Effector CD4-positive, alpha-beta T cell (primary cell): ENCODE measurements at places on chromosomes 2 and 18.

GRCh38 chr2:127014630-127015029 lies 92.3 kb downstream of the BIN1 start:
- no peak for DNase-seq

DNA sequence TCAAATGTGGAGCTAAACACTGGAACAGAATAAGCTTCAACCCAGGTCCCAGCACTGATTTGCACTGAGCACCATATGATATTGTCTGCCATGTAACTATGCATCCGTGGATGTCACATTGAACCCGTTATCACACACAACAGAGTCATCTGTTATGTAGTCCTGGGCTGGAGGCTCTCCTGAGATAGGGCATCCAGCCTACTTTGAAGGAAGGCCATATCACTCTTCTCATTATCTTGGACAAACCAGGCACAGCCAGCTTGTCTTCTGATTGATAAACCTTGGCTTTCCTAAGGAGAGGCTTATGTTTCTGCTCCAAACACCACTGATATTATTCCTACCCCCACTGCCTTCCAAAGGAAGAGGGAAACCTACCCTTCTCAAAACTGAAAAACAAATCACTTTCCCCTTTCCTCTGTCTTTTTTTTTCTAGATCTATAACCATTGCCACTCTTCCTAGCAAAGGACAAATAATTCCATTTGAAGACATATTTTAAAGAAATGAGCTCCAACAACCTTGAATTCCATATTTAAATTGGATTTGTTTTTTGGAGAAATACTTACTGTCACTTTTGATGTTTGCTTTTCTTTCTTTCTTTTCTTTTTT lies 16.4 kb downstream of the RSAD2 start:
- no peak for DNase-seq

- DNase-seq, result no peak
Measured at GRCh38 chr2:226601881-226602662, 197.5 kb downstream of the IRS1 start.

GRCh38 chr2:240305369-240305962 lies 130.0 kb upstream of the GPC1 start:
- DNase-seq, result no peak

DNA sequence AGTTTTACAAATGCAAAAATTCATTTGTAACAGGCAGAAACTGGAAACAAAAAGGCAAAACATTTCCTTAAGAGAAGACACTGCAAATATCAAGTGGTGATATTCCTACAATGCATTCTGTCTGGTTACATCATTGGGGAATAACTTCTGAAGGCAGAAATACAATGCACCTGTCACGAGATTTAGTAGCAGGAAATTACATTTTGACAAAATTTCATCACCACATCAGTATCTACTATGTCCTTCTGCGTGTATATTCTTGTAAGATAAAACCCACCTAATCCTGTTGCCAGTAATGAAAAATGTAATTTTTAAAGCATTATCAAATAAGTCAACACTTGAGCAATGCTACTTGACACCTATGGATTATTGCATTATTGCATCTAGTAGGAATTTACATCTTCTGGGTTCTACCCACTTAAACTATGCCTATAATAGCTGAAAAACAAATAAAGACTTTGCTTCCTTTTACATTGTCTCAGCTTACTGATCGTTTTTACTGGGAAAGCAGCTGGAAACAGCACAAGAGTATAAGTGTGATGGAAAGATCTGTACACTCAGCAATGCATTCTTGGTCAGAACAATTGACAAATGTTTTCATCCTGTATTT lies 59.5 kb downstream of the IRS1 start:
- no peak for DNase-seq

DNA sequence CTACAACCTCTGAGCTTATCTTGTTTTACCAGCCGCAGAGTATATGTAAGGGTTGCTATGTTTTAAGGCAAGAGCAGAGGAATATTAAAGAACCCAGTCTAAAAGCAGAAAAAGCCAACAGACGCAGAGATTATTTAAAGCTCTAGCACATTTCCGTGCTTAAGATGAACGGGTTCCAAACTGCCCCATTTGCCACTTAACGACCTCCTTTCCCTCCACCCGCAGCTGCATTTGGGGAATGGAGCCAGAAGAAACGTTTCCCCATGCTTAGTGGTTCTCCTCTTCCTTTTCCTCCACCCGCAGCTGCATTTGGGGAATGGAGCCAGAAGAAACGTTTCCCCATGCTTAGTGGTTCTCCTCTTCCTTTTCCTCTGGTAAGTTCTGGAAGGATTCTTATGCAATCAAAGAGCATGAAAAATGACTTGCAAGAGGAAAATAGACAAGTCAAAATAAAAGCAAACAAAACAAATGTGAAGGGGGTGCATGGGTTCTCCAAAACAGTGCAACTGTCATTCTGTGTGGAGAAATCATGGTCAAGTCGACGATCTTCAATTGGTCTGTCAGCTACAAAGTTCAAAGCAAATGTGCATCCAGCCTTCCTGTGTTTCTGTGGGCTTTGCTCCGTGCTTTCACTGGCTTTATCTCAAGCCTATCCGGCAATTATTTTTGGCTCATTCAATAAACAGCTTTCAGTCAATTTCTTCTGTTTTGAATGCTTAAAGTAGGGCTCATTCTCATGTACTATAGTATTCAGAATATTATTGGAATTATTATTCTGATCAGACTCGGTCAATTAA lies 57.8 kb downstream of the DIPK1C start:
- no peak for DNase-seq

GRCh38 chr2:170500770-170501169 lies 214.4 kb upstream of the SP5 start:
- no peak for DNase-seq

DNA sequence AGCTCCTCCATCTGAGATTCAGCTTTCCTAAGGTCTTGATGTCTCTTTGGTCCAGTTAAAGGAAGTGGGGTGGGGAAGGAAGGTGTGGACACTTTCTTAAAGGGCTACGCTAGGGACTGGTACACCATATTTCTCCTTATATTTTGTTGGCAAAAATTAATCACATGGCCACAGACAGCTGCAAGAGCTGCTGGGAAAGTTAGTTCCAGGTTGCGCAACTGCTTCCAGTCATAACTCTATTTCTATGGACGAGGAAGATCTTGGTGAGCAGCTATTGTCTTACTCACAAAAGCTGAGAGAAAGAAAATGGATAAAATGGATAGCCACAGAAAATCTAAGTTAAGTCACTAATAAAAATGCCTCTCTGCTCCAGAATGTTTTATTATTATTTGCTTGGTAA lies 60.7 kb upstream of the PPM1B start:
- no peak for DNase-seq

DNA sequence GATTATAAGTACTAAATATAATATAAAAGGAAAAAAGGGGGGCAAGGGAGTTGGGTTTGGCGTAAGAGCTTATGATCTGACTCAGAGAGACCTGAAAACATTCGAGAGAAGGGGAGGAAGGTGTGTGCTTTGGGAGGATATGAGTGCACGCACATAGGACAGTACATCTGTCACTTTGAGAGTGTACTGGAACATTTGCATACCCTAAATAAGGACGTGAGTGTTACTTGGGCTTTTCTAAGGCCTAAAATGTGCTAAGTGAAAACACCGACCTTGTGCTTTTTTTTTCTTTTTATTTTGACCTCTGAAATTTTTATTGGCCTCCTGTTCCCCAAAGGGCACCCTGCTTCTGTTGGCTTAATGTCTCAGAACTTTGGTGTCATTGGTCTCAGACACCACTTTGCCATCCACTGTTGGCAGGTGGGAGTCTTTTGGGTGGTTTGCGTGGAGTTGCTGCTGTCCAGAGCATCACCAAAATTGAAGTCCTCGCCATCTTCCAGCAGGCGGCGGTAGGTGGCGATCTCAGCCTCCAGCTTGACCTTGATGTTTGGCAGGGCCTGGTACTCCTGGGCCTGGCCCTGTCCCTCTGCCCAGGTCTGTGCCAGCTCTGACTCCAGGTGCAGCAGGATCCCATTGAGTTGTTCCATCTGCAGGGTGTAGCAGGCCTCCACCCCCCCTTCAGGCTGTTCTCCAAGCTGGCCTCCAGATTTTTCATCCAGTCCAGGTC lies 57.7 kb downstream of the CD28 start:
- no peak for DNase-seq

GRCh38 chr2:186695081-186695756 lies 1.4 kb downstream of the FAM171B start:
- no peak for DNase-seq

DNA sequence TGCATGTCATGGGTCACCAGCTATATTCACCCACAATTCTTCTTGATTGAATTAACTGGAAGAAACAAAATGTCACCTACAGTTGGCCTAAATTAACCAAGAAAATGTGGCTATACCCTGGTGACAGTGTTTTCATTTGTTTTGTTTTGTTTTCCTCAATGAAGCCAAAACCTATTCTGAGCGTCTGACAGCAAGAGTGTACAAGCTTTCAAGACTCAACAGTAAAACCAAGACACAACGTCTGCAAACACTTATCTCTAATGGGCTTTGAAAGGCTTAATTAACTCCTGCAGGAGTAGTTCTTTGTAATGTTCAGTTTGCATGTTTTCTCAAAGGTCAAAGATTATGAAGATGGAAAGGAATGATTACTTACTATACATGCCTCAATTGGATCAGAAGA lies 827.6 kb upstream of the KLHL29 start:
- no peak for DNase-seq

DNA sequence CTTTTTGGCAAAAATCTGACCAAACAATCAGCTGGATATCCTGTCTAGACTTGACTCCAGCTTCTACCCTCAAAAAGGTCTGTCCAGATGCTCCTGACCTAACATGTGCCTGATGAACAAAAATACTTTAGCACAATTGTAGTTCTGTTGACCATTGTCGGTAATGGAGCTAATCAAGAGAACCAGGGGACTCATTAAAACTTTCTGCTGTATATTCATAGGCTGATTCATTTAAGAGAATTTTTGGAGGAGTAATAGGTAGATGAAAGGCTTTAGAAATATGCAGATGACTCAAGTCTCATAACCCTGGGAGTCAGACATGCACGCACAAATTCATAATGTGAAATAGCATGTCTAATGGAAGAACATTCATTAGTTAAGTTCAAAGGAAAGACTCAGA lies 514.2 kb downstream of the TXNL1 start:
- DNase-seq, result no peak

- no peak for DNase-seq
Measured at GRCh38 chr2:206774871-206775270, 9.5 kb downstream of the FASTKD2 start.

- DNase-seq, result no peak
Measured at GRCh38 chr2:124609667-124610066, 584.6 kb downstream of the CNTNAP5 start.

DNA sequence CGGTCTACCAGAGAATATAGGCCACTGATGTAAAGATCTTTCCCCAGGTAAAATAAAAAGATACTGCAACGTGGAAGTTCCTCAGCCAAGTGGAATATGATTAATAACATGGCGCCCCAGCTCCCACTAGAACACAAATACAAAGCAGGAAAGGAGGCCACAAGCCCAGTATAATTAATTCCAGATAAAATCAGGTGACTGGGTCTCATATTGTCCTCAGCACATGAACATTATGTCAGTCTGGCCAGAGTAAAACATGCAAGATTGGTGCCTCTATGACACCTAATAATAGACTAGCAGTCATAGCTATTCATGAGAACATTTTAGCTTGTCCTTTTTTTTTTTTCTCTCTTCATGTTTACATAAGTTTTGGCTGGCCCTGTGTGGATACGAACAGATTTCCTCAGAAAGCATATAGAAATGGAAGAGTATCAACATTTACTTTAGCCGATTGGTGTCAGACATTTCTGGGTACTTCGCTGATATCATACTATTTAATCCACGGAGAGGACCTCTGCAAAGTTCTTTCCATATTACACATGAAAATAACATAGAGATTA lies 523.8 kb upstream of the SETBP1 start:
- no peak for DNase-seq

DNA sequence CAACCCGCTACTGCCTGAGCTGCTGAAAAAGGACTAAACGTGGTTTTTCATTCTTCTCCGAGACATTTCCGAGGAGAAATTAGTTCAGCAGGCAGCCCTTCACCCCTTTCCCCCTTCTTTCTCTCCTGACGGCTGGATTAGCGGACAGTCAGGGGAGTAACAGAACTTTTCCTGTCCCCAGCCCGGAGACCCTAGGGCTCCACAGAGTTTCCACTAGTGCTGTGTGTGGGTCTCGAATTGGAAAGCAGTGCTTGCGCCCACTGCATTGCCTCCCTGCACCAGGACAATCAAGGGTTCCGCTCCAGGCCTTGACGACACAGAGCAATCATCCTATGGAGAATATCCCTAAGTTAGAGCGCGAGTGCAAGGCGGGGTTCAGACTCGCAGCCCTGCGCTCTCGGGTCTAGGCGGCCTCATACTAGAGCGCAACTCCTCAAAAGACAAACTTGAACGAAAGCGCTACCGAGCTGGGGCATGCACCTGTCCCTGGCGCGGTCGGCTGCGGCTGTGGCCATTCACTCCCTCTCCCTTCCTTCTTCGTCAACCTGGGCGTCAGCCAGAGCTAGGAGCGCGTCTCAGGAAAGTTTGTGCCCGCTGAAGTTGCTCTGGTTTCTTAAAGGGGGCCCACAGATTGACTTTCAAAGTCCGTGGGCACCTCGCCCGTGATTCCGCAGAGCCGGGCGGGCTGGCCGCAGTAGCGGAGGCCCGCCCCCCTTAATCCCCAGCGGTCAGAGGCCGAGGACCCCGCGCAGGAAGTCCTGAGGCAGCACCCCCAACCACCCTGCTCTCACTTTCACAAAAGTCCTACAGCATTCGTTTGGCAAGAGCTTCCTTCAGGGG lies 801 bp downstream of the OSR1 start:
- DNase-seq, result no peak

DNA sequence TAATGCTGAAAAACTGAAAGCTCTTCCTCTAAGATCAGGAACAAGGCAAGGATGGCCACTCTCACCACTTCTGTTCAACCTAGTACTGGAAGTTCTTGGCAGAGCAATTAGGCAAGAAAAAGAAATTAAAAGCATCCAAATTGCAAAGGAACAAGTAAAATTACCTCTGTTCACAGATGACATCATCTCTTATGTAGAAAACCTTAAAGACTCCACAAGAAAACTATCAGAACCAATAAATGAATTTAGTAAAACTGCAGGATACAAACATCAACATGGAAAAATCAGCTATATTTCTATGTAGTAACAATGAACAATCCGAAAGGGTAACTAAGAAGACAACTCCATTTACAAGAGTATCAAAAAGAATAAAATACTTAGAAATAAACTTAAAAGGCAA lies 112.2 kb downstream of the CHN1 start:
- DNase-seq, result no peak

- DNase-seq, result no peak
Measured at GRCh38 chr18:3878401-3878800, 428.4 kb downstream of the TGIF1 start.

DNA sequence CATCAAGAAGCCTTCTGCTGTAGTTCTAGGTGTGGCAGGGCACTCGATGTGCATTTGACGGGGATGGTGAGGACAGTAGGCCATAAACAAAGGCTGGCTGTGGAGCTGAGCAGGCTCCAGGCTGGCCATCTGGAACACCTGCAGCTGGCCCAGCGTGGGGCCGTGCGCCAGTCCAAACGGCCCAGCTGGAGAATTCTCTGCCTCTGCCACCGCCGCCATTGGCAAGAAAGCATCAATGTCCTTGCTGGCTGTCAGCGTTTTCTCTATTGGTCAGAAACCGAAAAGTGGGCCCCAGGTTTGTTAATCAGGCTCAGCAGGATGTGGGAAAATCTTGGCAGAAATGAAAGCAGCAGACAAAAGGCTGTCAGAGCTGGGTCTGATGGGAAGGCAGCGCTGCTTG lies 24.0 kb upstream of the CTIF start:
- DNase-seq, result no peak
